ENCODE measurements at places on chromosomes 7 and 10.

- DNase-seq = no peak
These were observed 3.0 kb downstream of the UCMA start for GRCh38 chr10:13231190-13231589.

- no peak for DNase-seq
These were observed 947.8 kb downstream of the XPNPEP1 start for GRCh38 chr10:108975459-108976058.

DNA sequence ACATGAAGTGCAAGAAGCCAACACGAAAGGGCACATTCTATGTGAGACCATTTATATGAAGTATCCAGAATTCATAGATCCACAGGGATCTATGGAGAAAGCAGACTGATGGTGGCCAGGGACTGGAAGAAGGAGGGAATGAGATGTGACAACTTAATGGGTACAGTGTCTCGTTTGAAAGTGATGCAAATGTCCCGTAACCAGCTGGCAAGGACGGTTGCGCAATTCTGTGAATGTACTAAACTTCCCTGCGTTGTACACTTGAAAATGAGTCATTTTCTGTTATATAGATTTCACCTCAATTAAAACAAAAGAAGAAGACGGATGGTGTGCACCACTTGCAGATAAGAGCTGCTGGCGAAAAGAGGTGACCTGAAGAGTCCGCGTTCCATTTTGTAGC lies 861.1 kb downstream of the TYW1 start:
- DNase-seq = no peak

GRCh38 chr7:121313793-121314676 lies 14.8 kb upstream of the WNT16 start:
- DNase-seq = no peak

GRCh38 chr7:107922886-107923285 lies 31.9 kb downstream of the DLD start:
- DNase-seq = no peak
